ENCODE measurements at places on chromosomes 7 and 10.
A peak's percentile ranks its signal among the peaks of the same experiment; 100 is the strongest.

- DNase-seq = no peak
Observed at GRCh38 chr10:104678658-104679057, 37.6 kb downstream of the SORCS3 start.

- no peak for DNase-seq
Observed at GRCh38 chr10:70274643-70275042, 9.2 kb downstream of the NPFFR1 start.

GRCh38 chr10:86056672-86057071 lies 309.9 kb downstream of the GRID1 start:
- DNase-seq = no peak

GRCh38 chr7:51077987-51078370 lies 238.6 kb downstream of the COBL start:
- DNase-seq = no peak

DNA sequence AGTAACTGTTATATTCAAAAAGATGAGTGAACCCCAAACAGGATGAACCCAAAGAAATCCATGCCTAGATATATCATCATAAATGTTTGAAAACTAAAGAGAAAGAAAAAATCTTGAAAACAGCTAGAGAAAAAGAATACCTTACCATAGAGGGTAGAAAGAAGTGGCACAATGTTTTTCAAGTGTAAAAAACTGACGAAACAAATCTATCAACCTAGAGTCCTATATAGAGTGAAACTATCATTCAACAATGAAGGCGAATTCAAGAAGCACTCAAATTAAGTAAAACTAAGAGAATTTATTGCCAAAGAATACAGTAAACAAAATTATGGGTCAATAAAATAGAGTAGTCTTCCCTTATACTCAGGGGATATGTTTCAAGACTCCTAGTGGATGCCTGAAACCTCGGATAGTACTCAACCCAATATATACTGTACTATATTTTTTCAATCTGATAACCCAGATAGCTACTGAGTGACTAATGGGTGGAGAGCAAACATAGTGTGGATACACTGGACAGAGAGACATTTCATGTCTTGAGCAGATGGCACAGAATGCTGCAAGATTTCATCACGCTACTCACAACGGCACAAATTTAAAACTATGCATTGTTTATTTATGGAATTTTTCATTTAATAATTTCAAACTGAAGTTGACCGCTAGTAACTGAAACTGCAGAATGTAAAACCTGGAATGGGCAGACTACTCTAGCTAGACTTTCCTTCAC lies 52.6 kb upstream of the TMEM106B start:
- DNase-seq = no peak

GRCh38 chr10:74227697-74228424 lies 76.8 kb downstream of the ADK start:
- peak; percentile 47 for DNase-seq

DNA sequence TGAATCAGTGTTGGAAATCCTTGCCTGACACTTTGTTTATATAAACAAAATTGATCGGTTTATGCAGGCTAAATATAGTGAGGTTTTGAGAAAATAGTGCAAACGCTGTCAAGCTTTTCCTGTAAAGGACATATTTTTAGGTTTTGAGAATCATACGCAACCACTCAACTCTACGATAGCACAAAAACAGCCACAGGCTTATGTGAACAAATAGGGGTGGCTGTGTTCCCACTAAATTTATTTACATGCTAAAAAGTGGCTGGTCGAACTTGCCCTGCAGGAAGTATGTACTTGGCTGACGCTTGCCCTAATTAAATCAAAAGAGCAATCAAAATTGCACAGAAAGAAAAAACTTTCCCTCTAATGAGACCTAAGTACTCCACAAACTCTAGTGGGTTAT lies 234.7 kb upstream of the CACNA2D1 start:
- DNase-seq = no peak

GRCh38 chr10:121033366-121033765 lies 182.2 kb downstream of the WDR11 start:
- no peak for DNase-seq

DNA sequence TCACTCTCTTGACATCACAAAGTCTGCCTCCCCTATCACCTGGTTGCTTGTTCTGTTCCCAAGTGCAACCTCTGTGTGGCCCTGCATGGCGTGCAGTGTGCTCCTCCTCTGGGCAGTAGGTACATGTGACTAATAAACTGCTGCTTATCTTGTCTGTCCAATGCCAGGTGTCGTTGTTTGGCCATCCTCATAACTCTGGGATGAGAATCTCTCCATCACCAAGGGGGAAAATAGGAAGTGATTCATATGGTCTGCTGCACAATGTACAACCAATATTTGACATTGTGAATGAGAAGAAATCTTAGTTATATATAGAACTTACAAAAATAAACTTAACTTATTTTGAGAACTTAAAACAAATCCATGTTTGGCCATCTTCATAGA lies 135.2 kb downstream of the INHBA start:
- no peak for DNase-seq

DNA sequence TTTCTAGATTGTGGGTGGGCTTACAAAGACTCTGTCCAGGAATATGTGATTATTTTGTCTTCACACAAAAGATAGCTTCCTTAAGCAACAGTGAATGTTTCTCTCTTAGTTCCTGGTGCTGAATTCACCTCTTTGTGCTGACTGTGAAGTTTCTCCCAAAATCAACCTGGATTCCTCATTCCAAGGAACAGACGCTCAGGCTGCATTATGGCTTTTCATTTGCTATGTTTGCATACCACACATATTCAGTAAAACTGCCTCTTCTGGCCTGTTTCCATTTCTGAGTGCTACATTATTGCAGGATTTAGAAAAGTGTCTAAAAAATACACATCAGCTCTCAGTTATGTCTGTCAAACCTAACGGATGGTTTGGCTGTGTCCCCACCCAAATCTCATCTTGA lies 21.5 kb downstream of the MACROH2A2 start:
- no peak for DNase-seq

- DNase-seq = no peak
Observed at GRCh38 chr10:131743190-131744151, 157.3 kb upstream of the PPP2R2D start.

DNA sequence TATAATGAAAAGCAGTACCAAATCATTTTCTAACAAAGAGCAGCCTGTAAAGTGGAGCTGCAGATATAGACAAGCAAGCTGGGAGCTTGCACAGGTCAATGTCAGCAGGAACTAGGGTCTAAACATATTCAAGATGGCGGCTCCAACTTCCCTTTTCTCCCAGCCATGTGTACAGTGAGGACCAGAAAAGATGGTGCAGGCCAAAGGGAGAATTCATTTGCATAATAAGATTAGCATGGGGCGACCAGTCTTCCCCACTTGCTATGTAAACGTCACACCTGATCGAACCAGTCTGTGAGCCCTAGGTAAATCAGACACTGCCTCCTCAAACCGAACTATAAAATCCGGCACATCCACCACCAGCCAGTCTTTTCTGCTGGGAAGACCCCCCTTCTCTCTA lies 4.4 kb upstream of the RAPGEF5 start:
- no peak for DNase-seq

DNA sequence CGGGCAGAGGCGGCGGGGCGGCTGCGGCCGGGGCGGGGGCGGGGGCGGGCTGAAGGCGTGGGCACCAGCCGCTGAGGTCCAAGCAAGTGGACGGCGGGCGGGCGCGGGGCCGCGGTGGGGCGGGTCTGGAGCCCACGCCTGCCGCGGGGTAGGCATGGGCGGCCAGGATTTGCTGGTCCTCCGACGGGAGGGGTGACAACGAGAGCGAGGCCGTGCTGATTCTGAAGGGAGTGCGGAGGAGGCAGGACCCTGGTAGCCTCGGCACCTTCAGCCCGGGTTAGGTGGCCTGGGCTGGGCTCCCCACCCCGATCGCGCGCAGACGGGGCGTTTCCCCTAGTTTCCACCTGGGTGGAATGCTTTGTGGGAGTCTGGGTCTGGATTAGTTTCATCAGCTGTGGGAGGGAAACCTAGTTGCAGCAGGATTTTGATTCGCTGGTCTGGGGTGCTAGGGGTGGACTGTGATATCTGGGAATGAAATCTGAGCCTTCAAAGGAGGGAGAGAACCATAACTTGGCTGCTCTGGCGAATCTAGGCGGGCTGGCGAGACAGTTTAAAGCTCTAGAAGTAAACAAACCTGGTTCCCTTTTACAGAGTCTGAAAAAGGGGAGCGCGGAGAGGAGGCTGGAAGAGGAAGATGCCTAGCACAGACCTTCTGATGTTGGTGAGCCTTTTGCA lies 609 bp downstream of the SGPL1 start:
- peak; percentile 42 for DNase-seq

- DNase-seq = no peak
Observed at GRCh38 chr10:103765168-103765567, 90.2 kb downstream of the SH3PXD2A start.

DNA sequence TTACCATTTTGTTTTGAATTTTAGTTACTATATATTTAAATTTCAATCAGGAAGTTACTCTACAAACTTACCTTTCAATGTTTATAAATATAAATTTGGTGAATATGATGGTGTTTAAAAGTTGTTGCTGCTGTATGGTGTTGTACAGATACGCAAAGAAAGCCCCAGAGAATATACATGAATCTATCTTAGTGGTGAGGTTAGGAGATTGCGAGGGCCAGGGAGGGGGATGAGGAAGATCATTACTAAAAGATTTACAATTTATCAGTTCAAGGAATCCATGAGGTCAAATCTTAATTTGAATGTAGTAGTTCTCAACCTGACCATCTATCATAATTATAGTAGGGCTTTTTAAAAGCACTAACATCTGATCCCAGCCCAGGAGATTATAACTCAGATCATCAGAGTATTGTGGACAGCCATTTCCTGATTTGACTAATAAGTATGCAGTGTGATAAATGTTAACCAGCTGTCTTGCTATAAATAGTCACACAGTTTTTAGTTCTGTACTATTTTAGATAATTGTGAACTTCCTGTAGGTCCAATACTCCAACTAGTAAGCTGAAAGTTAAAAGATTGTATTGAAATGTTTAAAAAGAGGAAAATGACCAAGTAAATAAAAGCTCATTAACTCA lies 23.6 kb downstream of the FAM3C start:
- peak; percentile 27 for DNase-seq

DNA sequence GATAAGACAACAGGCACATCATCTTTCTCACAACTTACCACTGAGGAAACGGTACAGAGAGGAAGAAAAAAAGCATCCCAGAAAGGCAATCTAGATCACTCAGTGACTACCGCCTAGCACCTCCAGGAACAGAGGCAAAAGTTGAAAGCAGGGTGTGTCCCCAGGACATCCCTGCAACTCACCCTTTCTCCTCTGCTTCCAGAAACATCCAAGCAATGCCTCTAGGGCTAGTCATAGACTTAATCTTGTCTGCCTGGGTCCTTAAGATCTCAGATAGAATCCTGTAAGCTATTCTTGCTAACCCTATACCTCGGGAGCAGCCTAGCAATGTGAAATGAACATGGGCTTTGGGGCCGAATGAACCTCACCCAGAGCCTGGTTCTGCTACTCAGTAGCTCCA lies 18.8 kb upstream of the PDCD4 start:
- DNase-seq = no peak

DNA sequence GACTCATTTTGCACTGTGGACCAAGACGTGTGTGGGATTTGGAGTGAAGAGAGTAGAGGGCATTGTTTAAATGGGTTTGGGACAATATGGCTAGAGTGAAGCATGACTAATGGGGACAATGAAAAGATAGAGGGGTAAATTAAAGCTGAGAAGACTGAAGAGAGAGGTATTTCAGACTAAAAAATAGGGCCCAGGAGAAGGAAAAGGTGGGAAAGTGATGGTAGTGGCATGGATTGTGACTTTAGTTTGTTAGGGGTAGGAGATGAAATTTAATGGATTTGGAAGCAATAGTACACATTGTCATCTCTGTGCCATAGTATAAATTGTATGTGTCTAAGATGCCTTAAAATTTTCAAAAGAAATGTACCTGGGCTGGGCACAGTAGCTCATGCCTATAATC lies 18.2 kb downstream of the CDK1 start:
- no peak for DNase-seq

DNA sequence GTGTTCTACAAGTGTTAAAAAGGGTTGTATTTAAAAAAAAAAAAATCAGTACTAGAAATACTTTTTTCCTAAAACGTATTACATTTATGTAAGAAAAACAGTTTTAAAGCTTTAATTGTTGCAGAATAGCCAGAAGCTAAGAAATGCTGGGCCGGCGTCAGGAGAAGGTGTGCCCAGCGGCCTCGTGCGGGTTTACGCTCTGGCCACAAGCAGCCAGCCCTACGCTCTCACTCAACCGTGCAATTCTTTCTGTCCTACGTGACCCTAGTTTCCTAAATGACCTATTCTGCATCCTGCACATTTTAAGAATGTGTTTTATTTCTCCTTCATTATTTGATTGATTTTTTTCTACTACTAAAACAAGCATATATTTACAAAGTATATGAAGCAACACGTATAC lies 279.7 kb upstream of the KLF14 start:
- no peak for DNase-seq

- no peak for DNase-seq
Observed at GRCh38 chr7:73977619-73978618, 50.1 kb upstream of the ELN start.

GRCh38 chr7:51228386-51228958 lies 88.1 kb downstream of the COBL start:
- DNase-seq = no peak

DNA sequence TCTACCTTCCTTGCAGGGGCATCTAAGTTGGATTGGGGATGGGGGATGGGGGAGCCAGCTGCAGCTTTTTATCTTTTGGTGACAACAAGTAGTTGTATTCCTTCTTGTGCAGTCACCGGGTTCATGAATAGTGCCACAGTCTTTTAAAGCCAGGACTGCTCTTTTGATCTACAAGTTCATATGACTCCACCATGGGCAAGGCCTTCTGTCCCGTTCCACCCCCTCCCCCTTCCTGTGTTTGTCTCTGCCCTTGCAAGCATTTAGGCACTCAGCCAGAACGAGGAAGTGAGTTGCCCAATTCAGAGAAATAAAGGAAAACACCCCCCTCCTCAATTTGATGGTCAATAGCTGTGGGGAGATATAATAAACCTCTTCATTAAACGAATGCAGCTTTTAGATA lies 44.8 kb upstream of the EGR2 start:
- no peak for DNase-seq

DNA sequence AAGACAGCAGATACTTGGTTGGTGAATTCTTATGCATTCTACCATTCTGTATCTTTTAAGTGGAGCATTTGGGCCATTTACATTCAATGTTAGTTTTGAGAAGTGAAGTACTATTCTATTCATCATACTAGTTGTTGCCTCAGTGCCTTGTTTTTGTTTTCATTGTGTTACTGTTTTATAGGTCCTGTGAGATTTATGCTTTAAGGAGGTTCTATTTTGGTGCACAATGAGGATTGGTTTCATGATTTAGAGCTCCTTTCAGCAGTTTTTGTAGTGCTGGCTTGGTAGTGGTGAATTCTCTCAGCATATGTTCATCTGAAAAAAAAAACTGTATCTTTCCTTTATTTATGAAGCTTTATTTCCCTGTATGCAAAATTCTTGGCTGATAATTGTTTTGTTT lies 23.3 kb upstream of the WNT2 start:
- DNase-seq = no peak

GRCh38 chr10:125344573-125345171 lies 184.3 kb upstream of the CTBP2 start:
- DNase-seq = no peak

DNA sequence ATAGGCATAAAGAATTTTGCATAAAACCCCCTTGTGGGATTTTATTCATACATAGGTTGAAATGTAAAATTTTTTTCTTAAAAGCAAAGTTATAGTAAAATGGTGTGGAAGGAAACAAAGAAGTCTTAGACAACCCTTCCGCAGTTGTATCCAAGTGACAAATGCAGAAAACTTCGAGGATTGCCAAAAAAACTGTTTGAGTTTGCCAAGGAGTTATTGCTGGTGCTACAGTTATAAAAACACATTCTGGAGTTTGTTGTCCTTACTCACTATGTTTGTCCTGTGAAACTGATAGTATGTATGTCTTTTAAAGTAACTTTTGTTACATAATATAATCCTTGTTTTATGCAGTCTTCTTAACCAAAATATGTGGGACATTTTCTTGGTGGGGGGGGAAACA lies 120.3 kb downstream of the FOXP2 start:
- DNase-seq = no peak

All from CD4-positive, alpha-beta T cell treated with Interleukin-21 for 1 hour (primary cell).